ENCODE measurements at places on chromosomes 1 and 21.

DNA sequence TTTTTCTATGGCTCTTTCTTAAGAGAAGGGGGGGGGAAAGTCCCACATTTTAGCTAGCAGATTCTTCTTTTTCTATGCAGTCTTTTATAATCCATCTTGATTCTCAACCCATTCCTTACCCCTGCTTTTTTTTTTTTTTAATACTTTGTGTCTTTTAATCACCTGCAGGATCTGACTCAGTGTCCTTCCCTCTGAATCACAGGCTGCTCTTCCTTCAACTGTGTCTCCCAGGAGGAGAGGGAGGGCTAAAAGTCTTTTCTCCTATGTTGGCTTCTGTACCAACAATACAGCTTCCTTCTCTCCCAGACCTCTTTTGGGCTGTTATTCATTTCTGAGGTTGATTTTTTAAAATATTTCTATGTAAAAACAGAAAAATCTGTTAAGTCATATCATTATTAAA lies 686.2 kb downstream of the ADGRL2 start:
- DNase-seq = no peak

- no peak for DNase-seq
These were observed 3.2 kb downstream of the LAD1 start for GRCh38 chr1:201395936-201396335.

- DNase-seq = no peak
These were observed 8.1 kb downstream of the KAZN start for GRCh38 chr1:14606632-14607031.

GRCh38 chr1:13623021-13623637 lies 39.5 kb downstream of the PDPN start:
- no peak for DNase-seq

- no peak for DNase-seq
These were observed 1.1 kb downstream of the TTC3 start for GRCh38 chr21:37074197-37074510.

DNA sequence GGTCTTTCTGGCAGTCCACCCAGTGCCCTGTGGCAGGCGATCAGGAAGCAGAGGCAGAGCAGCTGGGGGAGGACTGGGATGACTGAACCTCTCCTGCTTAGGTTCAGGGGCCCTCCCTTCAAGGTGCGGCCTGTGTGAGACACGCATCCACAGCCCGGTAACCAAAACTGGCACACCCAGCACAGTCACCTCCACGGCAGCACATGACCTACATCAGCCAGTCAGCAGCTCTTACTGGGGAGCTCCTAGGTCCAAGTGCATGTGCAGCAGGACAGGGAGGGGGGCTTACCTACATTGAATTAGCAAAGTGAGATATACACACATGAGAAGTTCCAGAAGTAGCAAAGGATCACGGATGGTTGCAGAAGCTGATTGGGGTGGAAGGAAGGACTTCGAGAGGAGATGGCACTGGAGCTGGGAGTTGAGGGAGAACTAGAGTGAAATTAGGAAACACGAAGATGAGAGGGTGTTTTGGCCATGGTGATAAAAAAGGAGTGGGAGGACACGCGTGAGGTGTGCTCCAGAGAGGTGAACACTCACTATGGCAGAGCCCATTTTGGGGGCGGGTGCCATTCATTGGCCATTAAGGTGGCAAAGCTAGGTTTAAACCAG lies 51.4 kb upstream of the IRF2BP2 start:
- no peak for DNase-seq

DNA sequence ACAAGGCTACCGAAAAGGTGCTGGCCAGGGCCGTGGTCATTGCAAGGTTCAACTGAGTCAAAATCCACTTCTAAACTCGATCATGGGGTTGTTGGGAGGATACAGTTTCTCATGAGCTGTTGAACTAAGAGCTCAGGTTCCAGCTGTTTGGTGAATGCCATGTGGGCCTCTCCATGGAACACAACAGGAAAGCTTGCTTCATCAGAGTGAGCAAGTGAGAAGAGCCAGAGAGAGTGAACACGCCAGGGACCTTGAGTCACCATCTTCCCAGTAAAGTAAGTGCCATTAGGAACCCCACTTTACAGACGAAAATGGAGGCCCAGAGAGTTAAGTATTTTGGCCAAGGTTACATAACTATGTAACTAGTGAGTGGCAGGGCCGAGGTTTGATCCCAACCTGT lies 475.1 kb upstream of the VAMP3 start:
- DNase-seq = no peak

DNA sequence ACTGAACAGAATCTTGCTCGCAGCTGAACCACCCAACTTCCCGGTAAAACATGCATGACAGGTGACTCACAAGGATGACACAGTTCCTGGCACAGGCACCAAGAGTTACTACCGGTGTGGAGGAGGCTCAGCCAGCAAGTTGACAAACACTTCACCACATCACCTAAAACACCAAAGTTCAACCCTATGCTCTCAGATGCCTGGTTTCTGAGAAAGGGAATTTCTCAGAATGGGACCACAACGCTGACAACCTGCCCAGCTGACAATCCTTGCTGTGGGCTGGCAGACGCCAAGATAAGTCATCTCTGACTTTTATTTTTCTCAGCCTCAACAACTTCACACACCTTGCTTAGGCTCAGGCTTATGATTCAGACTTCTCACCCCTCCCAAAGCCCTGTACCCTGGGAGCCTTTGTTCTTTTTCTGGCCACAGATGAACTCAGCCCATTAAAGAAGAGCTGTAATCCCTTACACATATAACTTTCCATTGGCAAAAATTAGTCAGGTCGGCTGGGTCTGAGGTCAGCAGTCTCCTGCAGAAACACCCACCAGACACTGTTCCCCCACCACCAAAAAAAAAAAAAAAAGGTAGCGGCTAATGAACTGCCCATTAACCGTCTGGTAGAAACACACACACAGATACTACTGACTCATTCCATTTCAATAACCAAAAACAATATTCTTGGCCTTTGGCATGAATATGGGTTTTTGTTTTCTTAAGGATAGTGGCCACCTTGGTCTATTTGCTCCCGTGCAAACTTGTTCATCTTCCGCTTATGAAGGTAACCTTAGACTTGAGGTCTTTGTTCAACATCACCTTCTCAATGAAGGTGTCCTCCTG lies 10.8 kb upstream of the TIAM1 start:
- peak; percentile 73 for DNase-seq

- DNase-seq = no peak
These were observed 12.1 kb downstream of the LDLRAD2 start for GRCh38 chr1:21823980-21824702.

DNA sequence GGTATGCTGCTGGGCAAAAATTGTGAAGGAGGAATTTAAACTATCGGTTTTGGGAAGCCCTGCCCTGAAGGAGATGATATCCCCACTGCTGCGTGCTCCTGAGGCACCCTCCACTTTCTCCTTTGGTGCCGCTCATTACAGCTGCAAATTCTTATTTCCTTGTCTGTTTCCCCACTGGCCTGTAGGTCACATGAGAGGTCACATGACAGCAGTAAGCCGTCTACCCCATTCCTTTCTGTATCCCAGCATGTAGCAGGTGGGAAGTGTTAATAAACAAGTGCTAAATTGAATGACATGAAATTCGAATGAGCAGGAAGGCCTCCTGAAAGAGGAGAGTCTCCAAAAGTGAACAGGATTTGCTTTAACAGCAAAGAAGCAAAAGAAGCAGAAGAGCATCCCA lies 58.7 kb downstream of the GRIK3 start:
- DNase-seq = no peak

DNA sequence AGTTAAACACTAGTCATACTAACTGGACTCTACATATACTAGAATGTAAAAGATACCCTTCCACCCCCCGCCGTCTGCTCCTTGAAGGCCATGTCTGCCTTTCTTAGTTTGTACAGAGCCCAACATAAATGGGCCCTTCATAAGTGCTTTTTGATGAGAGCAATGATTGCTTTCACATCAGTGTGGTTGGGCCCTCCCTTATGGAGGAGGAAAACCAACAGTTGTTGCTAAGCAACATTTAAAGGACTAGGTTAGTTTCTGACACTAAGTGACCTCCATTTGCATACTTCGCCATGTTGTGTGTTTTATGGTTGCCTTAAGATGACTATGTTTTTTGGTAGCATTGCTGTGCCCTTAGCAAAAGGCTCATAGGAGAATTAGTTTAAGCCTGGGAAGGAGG lies 182.0 kb upstream of the SGIP1 start:
- no peak for DNase-seq

DNA sequence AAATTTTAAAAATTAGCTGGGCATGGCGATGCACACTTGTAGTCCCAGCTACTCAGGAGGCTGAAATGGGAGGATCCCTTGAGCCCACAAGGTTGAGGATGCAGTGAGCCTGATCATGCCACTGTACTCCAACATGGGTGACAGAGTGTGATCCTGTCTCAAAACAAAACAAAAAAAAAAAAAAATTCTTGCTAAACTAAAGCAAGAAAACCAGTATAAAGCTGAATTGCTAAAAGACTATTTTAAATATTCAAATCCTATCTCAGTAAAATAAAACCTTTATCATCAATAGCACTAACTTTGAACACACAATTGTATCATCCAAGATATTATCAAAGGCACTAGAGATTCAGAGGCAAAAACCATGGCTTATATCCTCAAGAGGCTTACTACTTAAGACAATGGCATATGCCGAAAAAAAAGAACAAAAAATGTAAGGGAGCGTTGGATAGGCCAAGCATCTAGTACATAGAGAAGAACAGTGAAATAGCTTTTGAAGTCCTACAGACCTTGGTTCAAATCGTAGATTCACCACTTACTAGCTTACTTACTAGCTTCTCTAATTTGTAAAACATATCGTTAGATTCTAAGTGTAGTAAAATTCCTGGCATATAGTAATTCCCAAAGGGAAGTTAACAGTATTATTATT lies 3.6 kb downstream of the EPS15 start:
- DNase-seq = no peak

DNA sequence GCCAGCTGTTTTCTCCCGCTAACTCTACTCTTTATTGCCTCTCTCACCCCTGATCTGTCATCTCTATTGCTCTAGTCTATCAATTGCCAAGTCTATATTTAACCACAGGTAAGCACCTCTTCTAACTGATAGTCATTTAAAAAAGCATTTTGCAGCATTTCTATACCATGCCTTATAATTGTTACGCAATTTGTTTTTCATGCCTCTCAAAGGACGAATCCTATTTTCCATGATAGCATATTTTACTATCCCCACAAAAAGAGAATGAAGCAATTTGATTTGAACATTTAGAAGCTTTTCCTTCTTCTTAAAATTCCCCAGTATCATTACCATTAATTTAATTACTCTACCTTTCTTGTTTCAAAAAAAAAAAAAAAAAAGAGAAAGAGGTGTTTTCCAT lies 432.8 kb upstream of the ZP4 start:
- no peak for DNase-seq

GRCh38 chr1:94602316-94602715 lies 60.8 kb upstream of the F3 start:
- no peak for DNase-seq

DNA sequence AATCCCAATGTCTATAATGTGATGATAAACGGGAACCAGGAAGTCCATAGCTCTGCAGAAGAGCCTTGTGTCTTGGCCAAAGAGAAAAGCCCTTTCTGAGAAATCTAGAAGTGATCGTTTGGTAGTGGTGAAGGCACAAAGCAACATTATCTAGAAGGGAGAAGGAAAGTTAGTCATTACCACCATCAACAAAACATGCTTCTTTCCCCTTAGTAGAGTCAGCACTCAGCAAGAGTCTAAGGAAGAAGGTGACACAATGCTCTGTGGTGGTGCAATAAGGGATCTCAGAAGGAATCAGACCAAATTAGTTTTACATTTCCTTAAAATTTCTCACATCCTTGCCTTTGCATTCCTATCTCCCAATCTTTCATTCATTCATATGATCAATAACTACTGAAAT lies 134.4 kb upstream of the PRDX6 start:
- DNase-seq = no peak

DNA sequence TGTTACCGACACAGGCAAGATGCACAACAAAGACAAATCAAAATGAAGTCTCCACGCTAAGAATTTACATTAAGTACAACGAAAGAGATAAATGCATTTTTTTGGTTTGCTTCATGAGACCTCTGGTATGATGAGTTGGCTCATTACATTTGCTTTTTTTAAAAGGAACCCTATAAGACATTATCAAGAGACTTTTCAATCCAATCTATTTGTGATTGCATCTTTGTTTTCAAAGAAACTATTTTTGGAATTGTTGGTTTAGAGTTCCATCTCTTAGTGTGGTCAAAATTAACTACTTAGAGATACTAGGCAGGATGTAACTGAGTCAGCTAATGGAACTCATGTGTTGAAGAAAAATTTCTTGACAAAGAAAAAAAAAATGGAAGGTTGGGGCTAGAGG lies 200.1 kb downstream of the ZC3H11B start:
- no peak for DNase-seq

- DNase-seq = peak; percentile 12
These were observed 8.8 kb downstream of the ZNF683 start for GRCh38 chr1:26363549-26364448.

- no peak for DNase-seq
These were observed 87.7 kb downstream of the CASZ1 start for GRCh38 chr1:10708757-10709156.

- no peak for DNase-seq
These were observed at the start of gene RCSD1 for GRCh38 chr1:167629681-167630567. Gene RCSD1, plus strand, starts transcription at chr1:167630232. Its CDS starts 192 bp downstream, at chr1:167630424.

GRCh38 chr1:155078469-155079209 lies at the start of gene EFNA3:
Gene EFNA3, plus strand, starts transcription at chr1:155078837. Its CDS starts 105 bp downstream, at chr1:155078942.
- no peak for DNase-seq

- DNase-seq = no peak
These were observed 51.4 kb downstream of the ADCY10 start for GRCh38 chr1:167862432-167863076.

- DNase-seq = no peak
These were observed 52.4 kb upstream of the H6PD start for GRCh38 chr1:9181990-9182783.

- DNase-seq = no peak
These were observed 42.7 kb downstream of the APP start for GRCh38 chr21:26127918-26128317.

DNA sequence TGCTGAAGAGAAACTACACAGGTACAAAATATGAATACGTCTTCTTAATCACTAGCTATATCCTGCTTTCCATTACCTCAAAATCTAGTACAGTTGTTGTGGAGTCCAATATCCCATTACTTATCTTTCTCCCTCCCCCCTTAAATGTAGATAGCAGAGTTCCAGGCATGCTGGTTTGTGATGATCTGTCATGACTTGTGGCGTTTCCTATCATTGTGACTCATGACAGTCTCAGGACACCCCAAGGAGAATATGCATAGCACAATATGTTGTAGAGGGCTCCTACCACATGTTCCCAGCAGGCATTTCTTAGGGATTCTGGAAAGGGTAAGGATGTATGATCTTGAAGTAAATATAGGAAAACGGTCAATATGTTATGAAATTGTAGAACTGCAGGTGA lies 206.9 kb downstream of the USH2A start:
- DNase-seq = no peak

DNA sequence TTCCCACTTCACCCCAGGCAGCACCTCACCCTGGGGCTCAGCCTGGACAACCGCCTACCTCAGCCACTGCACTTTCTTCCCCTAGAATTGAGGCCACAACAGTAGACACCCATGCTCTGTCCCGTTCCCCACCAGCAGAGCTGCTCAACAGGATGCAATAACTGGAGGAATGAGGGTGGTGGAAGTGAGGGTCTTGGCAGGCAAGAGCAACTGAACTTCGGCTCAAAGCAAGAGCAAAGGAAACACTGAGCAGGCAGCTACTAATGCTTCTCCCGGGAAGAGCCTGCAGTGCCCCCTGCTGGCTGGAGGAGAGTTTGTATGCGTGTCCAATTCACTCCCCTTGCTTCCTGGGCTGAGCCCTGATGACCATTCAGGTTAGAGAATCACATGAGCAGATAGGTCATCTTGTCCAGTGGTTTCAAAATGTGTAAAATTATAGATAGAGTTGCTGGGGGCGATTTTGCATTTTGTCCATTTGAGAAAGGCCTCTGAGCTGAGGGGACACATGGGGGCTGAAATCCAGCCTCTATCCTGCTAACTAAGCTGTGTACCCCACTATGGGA lies 13.9 kb downstream of the NT5C1A start:
- DNase-seq = peak; percentile 41
